ENCODE measurements at places on chromosomes 1 and 21.
A peak's percentile ranks its signal among the peaks of the same experiment; 100 is the strongest.

- peak; percentile 18 for DNase-seq
Measured at GRCh38 chr1:99737016-99737415, 29.4 kb downstream of the FRRS1 start.

- no peak for DNase-seq
Measured at GRCh38 chr1:162229549-162229948, 147.1 kb downstream of the SPATA46 start.

DNA sequence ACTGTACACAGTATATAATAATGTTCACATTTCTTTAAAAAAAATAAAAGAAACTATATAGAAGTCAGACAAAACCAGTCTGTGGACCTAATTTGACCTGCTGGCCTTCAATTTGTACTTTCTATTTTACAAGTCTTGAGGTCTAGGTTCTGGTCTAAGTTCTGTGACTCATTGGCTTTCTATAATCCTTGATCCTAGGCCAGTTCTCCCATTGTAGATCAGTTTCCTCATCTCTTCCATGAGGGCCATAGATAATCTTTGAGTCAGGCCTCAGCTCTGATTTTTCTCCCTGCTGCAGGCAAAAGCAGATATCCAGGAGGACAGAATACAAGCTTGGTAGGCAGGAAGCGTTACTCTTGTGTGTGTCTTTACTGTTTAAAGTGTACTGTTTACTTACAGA lies 603.7 kb upstream of the CAMK1G start:
- DNase-seq: no peak

- no peak for DNase-seq
Measured at GRCh38 chr1:228865627-228866330, 130.5 kb downstream of the RHOU start.

DNA sequence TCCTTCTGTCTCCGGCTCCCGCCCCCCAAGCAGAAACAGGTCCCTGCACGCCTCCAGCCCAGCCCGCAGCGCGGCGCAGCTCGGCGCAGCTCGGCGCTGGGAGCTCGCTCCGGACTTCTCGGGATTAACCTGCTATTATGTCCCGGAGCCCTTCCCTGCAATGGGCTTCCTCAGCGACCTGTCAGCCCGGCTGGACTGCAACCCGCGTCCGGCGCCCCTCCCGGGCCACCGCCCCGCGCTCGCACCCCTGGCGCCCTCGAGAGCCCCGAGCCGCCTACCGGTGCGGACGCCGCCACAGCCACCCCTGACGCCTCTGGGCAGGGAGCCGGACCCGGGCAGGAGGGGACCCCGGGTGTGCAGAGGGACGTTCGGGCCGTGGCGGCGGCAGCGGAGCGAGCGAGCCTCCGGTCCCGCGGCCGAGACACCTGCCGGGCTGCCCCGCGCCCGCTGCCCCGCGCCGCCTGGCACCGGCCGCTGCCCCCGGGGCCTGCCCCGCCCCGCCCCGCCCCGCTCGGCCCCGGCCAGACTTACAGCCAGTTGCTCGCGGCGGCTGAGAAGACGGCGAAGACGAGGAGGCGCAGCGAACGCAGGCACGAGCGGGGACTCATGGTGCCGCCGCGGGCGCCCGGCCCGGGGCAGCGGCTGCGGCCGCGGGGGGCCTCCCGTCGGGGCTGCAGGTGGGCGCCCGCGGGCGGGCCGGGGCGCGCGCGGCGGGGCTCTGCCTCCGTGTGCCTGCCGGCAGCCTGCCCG lies 407 bp downstream of the WNT4 start:
- no peak for DNase-seq

- DNase-seq: no peak
Measured at GRCh38 chr1:156358641-156359040, 10.4 kb upstream of the RHBG start.

DNA sequence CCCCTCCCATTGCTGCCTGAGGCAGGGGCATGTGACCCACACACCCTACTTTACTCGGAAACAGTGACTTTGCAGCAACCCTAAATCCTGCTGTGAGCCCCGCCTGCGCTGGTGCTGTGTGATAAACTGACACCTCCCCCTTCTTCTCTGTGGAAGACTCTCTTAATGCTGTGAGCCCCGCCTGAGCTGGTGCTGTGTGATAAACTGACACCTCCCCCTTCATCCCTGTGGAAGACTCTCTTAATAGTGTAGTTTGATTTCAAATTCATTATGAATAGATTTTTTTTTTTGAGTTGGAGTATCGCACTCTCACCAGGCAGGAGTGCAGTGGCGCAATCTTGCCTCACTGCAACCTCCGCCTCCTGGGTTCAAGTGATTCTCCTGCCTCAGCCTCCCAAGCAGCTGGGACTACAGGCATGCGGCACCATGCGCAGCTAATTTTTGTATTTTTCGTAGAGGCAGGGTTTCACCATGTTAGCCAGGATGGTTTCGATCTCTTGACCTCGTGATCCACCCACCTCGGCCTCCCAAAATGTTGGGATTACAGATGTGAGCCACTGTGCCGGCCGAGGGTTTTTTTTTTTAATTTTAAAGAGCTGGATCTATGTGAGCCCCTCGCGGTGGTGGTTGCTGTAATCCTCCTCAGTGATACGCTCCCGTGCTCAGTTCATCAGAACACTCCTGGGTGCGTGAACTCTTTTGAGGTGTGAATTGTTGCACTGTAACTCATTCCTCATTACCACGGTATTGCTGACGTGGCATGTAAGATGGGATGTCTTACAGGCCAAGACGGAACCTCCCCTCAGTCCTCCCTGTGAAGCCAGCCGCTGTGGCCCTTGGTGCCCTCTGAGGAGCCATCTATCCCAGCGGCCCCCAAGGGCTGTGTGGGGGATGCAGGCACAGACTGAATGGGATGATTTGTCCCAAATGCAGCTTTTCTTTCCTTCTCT lies 60.3 kb downstream of the GALNT2 start:
- DNase-seq: peak; percentile 49

GRCh38 chr1:209607102-209607794 lies 23.7 kb downstream of the CAMK1G start:
- DNase-seq: no peak

GRCh38 chr21:25676451-25676850 lies 37.4 kb downstream of the JAM2 start:
- DNase-seq: no peak

- no peak for DNase-seq
Measured at GRCh38 chr1:208479435-208479834, 235.3 kb upstream of the PLXNA2 start.

GRCh38 chr1:169491845-169492281 lies 6.1 kb upstream of the SLC19A2 start:
- DNase-seq: no peak

DNA sequence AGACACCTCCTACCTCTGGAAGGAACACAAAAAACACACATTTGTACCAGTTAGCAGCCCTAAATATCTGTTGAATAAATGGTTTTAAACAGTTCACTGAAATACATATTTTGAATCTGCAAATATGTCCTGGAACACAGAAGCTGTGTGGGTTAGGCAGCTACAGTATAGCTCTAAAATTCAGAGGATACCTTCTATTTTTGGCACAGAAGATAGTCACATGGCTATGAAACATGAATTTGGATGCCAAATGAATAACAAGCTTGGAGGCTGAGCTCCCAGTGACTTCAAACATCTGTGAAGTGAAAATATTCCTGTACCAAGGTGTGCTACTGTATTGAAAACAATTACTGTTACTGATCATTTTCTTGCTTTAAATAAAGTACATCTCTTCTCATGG lies 391.5 kb upstream of the ADGRL2 start:
- no peak for DNase-seq

- no peak for DNase-seq
Measured at GRCh38 chr1:183585038-183585437, 5.2 kb downstream of the NCF2 start.

- DNase-seq: no peak
Measured at GRCh38 chr1:177825276-177825901, 144.5 kb downstream of the SEC16B start.

GRCh38 chr1:41612953-41613352 lies 128.5 kb upstream of the EDN2 start:
- DNase-seq: no peak

- no peak for DNase-seq
Measured at GRCh38 chr1:66267201-66267940, 266.6 kb upstream of the SGIP1 start.

DNA sequence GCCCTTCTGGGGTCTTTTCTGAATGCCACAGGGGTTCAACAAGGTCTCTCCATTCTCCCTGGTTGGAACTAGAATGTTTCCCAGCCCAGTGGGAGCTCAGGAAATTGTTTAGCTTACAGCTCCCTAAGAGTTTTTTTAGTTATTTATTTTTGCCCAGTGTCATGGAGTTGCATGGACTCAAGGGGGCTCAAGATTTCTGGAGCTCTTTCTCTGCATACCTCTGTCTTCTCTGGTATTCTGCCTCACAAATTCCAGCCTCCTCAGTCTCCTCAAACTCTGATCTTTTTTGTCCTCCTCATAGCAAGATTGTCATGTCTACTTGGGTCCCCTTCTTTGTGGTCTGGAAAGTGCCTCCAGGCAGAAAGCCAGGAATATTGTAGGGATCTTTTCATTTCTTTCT lies 15.9 kb upstream of the PPP2R5A start:
- no peak for DNase-seq

DNA sequence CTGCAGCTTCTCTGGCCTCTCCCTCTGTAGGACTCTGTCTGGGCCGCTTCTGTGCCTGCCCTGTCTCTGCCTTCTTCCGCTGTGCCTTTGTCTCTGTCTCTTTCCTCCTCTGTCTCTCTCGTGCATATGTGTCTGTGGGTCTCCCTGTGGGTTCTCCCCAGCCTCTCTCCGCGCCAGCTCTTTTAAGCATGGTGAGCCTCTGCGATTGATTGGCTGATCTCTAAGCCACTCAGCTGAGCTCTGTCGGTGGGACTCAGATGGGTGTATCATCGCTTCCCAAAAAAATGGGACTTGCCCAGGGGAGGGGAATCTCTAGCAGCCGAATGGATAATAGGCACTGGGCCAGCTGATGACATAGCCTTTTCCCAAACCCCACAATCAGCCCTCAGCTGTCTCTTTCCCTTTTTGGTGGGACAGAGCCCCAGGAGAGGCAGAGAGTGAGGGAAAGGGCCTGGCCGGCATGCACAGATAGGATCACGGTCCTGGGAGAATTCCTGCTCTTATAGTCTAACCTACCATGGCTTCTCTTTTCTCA lies at the start of gene ADAMTS4:
Gene ADAMTS4 (minus strand): TSS at position 158 of the 535 bp plus-strand sequence. CDS start 427 bp downstream, outside the sequence.
- peak; percentile 58 for DNase-seq

GRCh38 chr1:92951141-92951582 lies 10.1 kb downstream of the DIPK1A start:
- DNase-seq: peak; percentile 14

GRCh38 chr1:52056937-52057231 lies 789 bp downstream of the BTF3L4 start:
- no peak for DNase-seq

DNA sequence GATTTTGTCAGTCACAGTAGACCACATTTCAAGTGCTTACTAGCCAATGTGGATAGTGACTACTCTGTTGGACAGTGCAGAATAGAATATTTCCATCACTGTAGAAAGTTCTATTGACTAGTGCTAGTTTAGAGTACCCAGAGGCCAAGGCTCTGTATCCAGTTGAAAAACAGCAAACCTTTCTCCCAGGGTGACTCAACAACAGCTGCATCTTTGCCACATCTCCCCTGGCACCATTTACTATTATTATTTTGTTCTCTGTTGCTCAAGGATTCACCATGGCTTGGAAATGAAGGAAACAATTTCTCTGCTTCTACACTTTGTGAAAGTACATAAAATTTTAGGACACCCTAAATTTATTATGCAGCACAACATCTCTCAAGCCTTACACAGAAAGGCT lies 85.3 kb upstream of the WDR26 start:
- no peak for DNase-seq

GRCh38 chr1:55071477-55071876 lies 32.1 kb downstream of the PCSK9 start:
- no peak for DNase-seq

DNA sequence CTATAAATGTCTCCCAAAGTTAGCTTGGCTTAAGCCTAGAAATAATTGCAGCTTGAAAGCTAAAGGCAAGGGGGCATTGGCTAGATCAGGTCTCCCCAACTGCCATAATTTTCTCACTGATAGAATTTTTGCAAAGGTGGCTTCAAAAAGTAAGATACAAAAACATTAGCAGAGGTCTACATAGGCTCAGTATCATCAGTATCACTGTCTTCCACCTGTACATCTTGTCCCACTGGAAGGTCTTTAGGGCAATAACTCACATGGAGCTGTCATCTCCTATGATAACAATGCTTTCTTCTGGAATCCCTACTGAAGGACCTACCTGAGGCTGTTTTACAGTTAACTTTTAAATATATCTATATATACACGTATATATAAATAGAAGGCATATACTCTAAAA lies 14.9 kb downstream of the OSBPL9 start:
- no peak for DNase-seq

DNA sequence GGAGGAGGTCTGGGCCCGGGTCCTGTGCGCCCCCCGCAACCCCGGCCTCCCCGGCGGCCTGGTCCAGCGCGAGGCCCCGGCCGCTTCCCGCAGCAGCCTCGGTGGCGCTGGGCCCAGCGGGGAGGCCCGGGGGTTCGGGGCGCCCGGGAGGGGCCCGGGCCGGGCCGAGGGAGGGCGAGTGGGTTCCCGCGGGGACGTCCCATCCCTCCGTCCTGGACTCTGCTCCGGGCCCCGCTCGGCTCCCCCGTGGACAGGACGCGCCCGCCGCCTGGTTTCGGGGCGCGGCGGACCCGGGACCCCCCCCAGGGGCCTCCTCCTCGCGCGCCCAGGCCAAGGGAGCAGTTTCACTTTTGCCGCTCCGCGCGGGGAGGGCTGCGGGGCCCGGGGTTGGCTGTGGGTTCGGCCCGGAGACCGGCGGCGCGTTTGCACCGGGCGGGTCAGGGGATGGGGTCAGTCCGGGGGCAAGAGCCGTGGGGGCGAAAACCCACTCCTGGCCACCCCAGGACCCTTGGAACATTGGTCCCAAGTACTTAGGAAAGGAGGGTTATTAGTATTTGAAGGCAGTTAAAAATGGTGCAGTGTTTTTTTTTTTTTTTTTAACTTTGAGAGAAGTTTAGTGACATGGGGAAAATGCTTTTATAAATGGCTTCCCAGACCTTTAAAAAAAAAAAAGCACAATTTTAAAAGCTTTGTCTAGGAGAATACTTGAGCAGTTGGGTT lies 677 bp downstream of the AGPAT3 start:
- no peak for DNase-seq

DNA sequence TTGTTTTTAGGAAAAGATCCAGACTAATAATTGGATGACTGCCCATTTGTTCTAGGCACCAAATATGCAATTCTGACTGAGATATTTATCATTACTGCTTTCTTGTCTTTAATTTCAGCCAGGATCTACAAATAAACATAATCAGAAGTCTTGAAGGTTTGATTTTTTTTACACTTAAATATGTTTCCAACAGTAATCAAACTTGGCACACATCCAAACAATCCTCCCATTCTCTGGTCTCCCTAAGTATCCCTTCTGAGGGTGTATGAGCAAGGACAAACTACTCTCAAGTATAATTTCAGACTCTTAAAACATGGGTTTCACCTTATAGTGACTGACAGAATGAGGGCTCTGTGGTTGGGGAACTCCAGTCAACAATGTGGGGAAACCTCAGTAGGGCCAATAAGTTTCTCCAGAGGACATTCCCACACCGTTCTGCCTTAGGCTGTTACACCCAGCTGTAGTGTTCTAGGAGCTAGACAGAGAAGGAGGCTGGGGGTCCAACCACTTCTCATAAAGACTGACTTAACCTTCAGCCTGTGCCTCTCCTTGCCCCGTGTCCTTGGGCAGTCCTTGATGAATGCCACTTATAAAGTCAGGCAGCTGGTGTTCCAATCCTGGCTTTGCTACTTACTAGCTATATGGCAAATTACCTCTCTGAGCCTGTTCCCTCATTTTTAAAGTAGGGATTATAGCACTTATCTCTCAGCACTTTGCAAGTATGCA lies 1.5 kb upstream of the PALMD start:
- no peak for DNase-seq

- no peak for DNase-seq
Measured at GRCh38 chr1:219316066-219316465, 142.4 kb downstream of the LYPLAL1 start.

GRCh38 chr1:14822996-14823395 lies 224.5 kb downstream of the KAZN start:
- DNase-seq: no peak

Measured in caudate nucleus (tissue), 63 donors.